ENCODE measurements at places on chromosomes 12 and 14. TPM values are rescaled to one million over a fixed set of nuclear protein-coding genes. Genes with fewer than 3 reads are reported as not detected.

The IL22 gene
- total RNA-seq: 4.7 TPM

The CARMIL3 gene
- total RNA-seq: 3.7 TPM

The GPR135 gene
- total RNA-seq: 1.0 TPM

The PPFIA2 gene
- total RNA-seq: not detected

The CYP27B1 gene
- total RNA-seq: 4.3 TPM

The TNFAIP2 gene
- 0.20 TPM for total RNA-seq

- DNase-seq: no peak
- no peaks in the 10 kb centered on the region for H3K4me1 ChIP-seq
- no peak overlapping the region for H3K4me3 ChIP-seq
Measured at GRCh38 chr12:69464428-69464827, 5.8 kb upstream of the FRS2 start.

GRCh38 chr12:12665194-12665593 is 30.8 kb downstream of the GPR19 start:
- DNase-seq: no peak
- H3K4me1 ChIP-seq: no peaks in the 10 kb centered on the region
- no peaks in the 10 kb centered on the region for H3K27me3 ChIP-seq
- no peak overlapping the region for H3K27ac ChIP-seq
- H3K36me3 ChIP-seq: peaks cover 20% of the 10 kb centered on the region

GRCh38 chr12:108570743-108571608 is 8.6 kb downstream of the ISCU start:
- no peak for DNase-seq
- H3K27me3 ChIP-seq: peaks cover 3% of the 10 kb centered on the region
- no peak overlapping the region for H3K4me3 ChIP-seq
- peaks cover 34% of the 10 kb centered on the region for H3K36me3 ChIP-seq

DNA sequence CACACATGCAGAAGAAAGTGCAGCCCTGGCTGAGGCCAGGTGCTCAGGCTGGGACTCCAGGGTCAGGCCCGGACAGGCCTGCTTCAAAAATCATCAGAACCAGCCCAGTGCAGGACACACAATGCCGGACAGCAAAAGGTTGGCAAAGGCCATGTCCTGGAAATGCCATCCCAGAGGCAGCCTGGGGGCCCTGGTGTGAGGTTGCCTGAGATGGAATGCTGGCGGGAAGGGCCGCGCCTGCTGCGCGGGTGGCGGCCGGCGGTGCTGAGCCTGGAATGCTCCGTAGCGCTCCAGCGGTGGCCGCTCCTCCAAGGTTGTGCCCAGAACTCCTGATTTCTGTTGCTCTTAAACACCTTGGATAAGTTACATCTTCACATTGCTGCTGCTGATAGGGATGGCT is 21.7 kb upstream of the CRIP2 start:
- no peak for DNase-seq
- no peak overlapping the region for H3K4me3 ChIP-seq
- H3K27ac ChIP-seq: no peak overlapping the region
- H3K27me3 ChIP-seq: no peaks in the 10 kb centered on the region

DNA sequence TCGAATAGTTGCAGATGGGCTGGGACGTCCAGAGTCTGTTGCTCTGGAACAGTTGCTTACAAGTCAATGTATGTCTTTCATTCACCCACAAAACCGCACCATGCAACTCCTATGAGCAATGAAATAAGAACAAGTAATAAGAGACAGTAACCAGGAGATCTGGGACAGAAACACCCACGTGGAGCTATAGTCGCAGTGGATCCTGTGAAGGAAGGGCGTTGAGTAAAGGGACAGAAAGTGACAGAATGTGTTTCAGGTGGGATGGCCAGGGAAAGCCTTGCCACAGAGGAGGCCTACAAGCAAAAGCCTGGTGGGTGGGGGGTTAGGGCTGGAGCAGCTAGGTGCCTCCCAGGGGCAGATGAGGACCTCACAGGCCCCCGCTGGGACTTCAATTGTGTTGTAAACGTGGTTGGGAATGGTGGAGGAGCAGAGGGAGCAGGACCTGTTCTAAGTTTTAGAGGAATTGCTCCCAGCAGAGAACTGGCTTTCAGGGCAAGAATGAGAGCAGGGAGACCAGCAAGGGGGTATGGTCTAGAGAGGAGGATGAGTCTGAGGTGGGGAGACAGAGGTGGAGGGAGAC is 86.7 kb upstream of the FZD10 start:
- H3K27me3 ChIP-seq: no peaks in the 10 kb centered on the region
- no peak overlapping the region for H3K27ac ChIP-seq
- no peaks in the 10 kb centered on the region for H3K36me3 ChIP-seq
- DNase-seq: no peak
- H3K4me1 ChIP-seq: no peaks in the 10 kb centered on the region

- H3K27ac ChIP-seq: no peak overlapping the region
- DNase-seq: no peak
- H3K36me3 ChIP-seq: no peaks in the 10 kb centered on the region
Measured at GRCh38 chr12:41576925-41577324, 388.8 kb downstream of the PDZRN4 start.

DNA sequence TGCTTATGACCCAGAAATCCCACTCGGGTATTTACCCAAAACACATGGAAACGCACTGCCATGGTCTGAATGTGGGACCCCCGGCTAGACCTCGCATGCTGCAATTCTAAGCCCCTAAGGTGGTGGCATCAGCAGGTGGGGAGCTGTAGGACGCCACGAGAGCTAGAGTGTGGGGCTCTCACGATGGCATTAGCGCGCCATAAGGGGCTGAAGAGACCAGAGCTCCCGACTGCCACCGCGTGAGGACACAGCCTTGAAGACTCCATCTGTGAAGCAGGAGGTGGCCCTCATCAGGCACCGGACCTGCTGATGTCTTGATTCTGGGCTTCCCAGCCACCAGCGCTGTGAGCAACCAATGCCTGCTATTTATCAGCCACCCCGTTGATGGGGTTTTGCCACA is 40.3 kb downstream of the RIMBP2 start:
- no peak for DNase-seq
- H3K36me3 ChIP-seq: no peaks in the 10 kb centered on the region

DNA sequence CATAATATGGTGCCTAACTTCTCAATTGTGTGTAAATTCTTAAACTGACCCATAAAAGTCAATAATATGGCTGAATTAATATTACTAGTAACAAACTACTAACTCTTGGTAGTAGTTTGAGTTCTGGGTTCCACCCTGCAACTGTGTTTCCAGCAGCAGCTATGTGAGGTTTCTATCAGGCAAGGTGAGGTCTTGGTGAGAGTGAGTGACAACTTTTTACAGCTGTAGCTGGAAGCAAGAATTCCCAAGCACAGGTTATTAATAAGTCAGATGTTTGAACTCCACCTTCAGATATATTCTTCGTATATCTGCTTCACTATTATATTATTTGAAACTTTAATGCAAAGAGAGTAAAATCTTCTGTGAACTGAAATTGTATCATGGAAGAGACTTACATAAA is 43.8 kb downstream of the MAP4K5 start:
- H3K27me3 ChIP-seq: no peaks in the 10 kb centered on the region
- H3K36me3 ChIP-seq: peaks cover 9% of the 10 kb centered on the region
- H3K4me1 ChIP-seq: peaks cover 2% of the 10 kb centered on the region
- H3K27ac ChIP-seq: no peak overlapping the region

DNA sequence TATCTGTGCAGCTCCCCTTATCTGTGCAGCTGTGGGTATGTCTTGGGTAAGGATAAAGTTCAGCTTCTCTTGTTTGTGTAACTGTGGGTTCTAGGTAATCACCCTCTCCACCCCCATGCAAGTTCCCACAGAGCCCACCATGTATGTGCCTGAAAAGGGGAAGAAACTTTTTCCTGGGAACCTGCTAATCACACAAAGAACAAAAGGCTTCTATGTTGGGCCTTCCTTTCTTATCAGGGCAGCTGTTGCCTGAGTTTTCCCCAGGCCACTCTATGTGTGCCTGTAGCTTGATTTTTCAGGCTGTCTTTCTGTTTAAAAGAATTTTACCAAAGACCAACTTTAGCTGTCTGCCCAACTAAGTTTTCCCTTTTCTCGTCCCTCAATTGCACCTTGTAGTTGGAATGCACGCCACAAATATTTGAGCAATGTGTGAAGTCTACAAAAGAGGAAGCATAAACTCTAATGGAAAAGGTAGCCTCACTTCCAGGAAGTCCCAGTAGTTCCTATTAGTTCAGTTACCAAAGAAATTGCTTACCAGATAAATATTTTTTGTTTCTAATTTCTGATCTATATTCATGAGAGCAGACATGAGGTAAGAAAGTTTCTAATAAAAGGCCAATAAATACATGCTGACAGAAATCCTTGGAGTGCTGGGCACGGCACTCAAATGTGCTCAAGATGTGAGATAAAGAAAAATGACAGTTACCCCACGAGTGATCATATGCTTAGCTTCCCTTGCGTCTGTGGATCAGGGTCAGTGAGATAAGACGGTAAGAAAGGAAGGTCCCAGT is 2.7 kb upstream of the GALC start:
- peak overlapping the region; percentile 67 for H3K27ac ChIP-seq
- DNase-seq: no peak
- peaks cover 56% of the 10 kb centered on the region for H3K4me1 ChIP-seq
- H3K36me3 ChIP-seq: peaks cover 3% of the 10 kb centered on the region

DNA sequence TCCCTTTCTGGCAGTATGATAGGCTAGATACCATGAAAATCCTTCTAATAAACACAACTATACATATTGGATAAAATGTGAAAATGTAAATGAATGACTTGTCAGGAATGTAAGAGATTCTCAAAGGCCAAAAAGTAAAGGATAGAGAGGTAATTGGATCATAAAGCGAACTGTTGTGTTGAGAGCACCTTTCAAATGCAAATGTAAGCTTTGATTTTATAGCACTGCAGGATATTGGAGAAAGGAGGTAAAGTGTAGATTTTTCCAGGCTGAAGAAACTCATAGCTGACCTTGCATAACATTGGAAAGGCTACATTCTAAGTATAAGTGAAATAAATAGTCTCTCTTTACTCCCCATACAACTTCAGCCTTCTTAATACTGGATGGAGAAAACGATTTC is 54.0 kb downstream of the PTPRB start:
- H3K36me3 ChIP-seq: no peaks in the 10 kb centered on the region
- no peaks in the 10 kb centered on the region for H3K4me1 ChIP-seq
- no peak overlapping the region for H3K27ac ChIP-seq
- no peak overlapping the region for H3K4me3 ChIP-seq
- DNase-seq: no peak

DNA sequence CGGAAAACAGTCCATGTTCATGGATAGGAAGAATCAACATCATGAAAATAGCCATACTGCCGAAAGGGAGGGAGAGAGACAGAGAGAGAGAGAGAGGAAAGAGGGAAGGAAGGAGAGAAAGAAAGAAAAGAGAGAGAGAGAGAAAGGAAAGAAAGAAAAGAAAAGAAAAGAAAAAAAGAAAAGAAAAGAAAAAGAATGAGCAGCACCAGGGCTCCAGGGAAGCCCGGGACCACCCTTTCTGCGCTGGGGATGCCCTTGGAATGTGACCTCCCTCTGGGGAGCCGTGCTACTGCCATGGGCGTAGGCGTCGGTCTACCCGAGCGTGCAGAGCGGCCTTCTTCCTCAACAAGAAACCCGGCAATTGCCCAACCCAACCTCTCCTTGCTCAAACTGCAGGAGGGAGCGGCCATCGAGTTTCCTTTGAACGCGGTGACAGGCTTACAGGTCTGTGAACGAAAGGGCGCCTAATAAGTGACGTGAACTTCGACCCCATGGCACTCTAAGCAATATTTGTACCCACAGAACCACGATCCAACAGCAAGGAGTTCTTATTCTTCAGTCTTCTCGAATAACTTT is 16.9 kb downstream of the OR6S1 start:
- H3K4me1 ChIP-seq: peaks cover 55% of the 10 kb centered on the region
- H3K4me3 ChIP-seq: peak overlapping the region; percentile 66
- peaks cover 4% of the 10 kb centered on the region for H3K36me3 ChIP-seq
- peak overlapping the region; percentile 61 for H3K27ac ChIP-seq

- peak overlapping the region; percentile 30 for H3K27ac ChIP-seq
- H3K36me3 ChIP-seq: peaks cover 59% of the 10 kb centered on the region
- no peak for DNase-seq
- peaks cover 37% of the 10 kb centered on the region for H3K4me1 ChIP-seq
- H3K4me3 ChIP-seq: no peak overlapping the region
- no peaks in the 10 kb centered on the region for H3K27me3 ChIP-seq
Measured at GRCh38 chr12:110543252-110543959, 39.7 kb downstream of the PPTC7 start.

GRCh38 chr14:99440278-99440677 is 40.4 kb downstream of the SETD3 start:
- peaks cover 61% of the 10 kb centered on the region for H3K36me3 ChIP-seq
- no peak for DNase-seq
- no peaks in the 10 kb centered on the region for H3K27me3 ChIP-seq
- H3K4me1 ChIP-seq: peaks cover 44% of the 10 kb centered on the region
- peak overlapping the region; percentile 24 for H3K27ac ChIP-seq

DNA sequence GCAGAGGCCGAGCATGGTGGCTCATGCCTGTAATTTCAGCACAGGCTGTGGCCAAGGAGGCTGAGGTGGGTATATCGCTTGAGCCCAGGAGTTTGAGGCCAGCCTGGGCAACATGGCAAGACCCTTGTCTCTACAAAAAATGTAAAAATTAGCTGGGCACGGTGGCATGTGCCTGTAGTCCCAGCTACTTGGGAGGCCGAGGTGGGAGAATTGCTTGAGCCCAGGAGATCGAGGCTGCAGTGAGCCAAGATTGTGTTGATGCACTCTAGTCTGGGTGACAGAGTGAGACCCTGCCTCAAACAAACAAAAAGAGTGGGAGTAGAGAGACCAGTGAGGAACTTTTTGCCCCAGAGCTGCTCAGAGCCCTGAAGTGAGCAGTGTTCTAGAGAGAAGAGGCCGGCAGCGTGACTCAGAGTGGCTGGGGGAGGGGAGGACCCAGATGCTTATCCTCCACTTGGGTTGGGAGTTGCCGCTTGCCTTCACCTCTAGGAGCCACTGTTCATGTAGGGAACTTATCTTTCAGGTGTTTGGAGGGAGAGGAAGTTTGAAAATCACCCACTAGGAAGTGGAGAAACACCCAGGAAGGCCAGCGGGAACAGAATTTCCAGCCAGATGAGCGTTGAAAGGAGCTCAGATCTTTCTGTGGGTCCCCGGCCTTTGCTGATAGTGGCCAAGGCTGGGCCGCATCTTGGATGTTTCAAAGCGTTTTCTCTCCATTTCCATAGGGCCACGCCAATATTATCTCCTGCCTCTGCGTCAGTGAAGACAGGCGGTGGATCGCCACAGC is 15.3 kb downstream of the CFAP251 start:
- no peaks in the 10 kb centered on the region for H3K36me3 ChIP-seq
- peaks cover 3% of the 10 kb centered on the region for H3K4me1 ChIP-seq
- no peak overlapping the region for H3K4me3 ChIP-seq
- H3K27ac ChIP-seq: no peak overlapping the region
- DNase-seq: no peak

DNA sequence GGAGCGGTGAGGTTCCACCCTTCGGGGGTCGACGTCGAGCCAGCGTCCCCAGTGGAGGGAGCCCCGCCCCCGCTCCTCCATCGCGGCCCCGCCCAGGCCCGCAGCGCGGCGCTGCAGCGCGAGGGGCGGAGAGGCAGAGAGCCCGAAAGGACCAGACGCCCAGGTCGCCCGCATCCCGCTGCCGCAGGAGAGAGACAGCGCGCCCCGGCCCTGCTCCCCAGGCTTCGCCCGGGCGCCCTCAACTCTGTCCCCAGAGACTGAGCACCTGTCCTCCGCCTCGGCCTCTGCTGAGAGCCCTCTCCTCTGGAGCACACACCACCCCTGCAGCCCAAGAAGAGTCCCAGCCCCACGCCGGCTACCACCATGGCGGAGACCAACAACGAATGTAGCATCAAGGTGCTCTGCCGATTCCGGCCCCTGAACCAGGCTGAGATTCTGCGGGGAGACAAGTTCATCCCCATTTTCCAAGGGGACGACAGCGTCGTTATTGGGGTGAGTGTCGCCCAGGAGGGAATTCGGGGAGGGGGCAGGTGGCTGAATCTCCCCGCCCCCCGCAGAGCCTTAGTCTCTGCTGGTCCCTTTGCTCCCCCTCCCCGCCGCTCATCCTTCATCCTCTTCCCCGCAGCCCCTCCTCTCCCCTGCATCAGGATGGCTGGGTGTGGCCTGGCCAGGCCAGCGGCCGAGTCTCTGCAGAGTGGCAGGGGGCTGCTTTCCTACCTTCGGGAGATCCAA is at the start of gene KIF5A:
KIF5A (plus strand) TSS at position 136 of the 732 bp plus-strand sequence; CDS start at position 364, 228 bp downstream.
- peak; percentile 68 for DNase-seq
- H3K4me1 ChIP-seq: peaks cover 44% of the 10 kb centered on the region
- peaks cover 17% of the 10 kb centered on the region for H3K36me3 ChIP-seq
- peak within 1 kb of the TSS; percentile 67 for H3K4me3 ChIP-seq
